Activated CD8-positive, alpha-beta memory T cell treated with anti-CD3 and anti-CD28 coated beads for 36 hours (primary cell): ENCODE measurements at places on chromosomes 4 and X. TPM values are rescaled to one million over a fixed set of nuclear protein-coding genes. Genes with fewer than 3 reads are reported as not detected.

Gene NALF2
- 0.31 TPM for total RNA-seq

Gene SPANXB1
- total RNA-seq = not detected

Gene MAGEC3
- total RNA-seq = not detected

Gene PAK3
- total RNA-seq = 0.15 TPM

Gene MAP3K15
- total RNA-seq = 0.27 TPM

Gene SUPT20HL2
- total RNA-seq = not detected

Gene CCDC160
- not detected for total RNA-seq

Gene GLOD5
- total RNA-seq = not detected

Gene SLC38A5
- 191 TPM for total RNA-seq
